ENCODE measurements at places on chromosomes 7 and 10. TPM values are rescaled to one million over a fixed set of nuclear protein-coding genes. Genes with fewer than 3 reads are reported as not detected.

Gene OIT3
- total RNA-seq, result 1.6 TPM

DNA sequence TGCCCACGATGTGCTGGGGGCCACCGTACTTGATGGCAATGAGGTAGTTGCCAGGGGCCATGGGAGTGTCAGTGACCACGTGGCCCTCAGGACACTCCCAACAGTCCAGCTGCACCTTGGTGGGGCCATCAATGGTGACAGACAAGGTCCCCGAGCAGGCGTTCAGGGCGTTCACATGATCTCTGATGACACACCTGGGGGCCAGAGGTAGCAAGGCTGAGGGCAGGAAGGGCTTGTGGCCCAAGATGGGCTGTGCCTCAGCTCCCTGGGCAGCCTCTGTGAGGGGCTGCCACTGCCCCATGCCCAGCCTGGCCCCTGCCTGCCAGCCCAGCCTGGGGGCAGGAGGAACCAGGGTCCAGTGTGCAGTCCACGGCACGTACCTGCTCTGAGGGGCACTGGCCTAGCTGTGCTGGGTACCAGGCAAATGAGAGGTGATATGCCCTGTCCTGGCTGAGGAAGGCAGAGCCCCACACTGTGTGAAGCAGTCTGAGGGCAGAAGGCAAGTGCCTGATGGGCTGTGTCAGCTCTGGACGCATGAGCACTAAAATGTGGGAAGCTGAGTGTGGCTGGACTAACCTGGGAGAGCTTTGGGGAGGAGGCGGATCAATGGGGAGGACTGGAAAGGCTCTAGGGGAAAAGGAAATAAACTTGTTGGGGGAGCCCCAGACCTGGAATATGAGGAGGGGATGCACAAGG lies 3.5 kb upstream of the KCP start:
- no peak overlapping the region for H3K27ac ChIP-seq
- no peaks in the 10 kb centered on the region for H3K36me3 ChIP-seq
- H3K4me3 ChIP-seq, result no peak overlapping the region
- no peak for DNase-seq

Gene IL2RA
- total RNA-seq, result 0.32 TPM

Gene CYP2C19
- not detected for total RNA-seq

DNA sequence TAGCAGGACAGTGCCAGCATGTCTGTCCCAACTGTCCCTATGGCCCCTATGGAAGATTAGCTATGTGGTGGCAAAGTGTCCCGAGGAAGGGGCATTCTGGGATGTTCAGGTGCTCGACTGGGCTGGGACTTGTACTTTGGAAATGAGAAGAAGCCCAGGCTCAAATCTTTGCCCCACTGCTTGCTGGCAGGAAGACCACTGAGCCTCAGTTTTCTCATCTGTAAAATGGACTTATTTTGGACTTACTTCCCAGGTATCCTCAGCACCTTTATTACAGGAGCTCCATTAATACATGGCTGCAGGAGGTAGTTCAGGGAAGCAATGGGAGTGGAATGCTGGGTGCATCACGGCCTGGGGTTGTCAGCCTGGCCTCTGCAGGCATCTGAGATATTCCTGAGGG lies 71.2 kb downstream of the LHPP start:
- no peak overlapping the region for H3K27ac ChIP-seq
- DNase-seq, result no peak
- H3K4me1 ChIP-seq, result peaks cover 26% of the 10 kb centered on the region
- H3K36me3 ChIP-seq, result no peaks in the 10 kb centered on the region
- H3K27me3 ChIP-seq, result no peaks in the 10 kb centered on the region

GRCh38 chr10:93790439-93790838 lies 32.7 kb downstream of the LGI1 start:
- H3K27ac ChIP-seq, result no peak overlapping the region
- no peak for DNase-seq
- peaks cover 4% of the 10 kb centered on the region for H3K27me3 ChIP-seq

GRCh38 chr7:7795203-7795602 lies 76.8 kb upstream of the RPA3 start:
- no peak overlapping the region for H3K27ac ChIP-seq
- H3K36me3 ChIP-seq, result peaks cover 10% of the 10 kb centered on the region
- H3K27me3 ChIP-seq, result no peaks in the 10 kb centered on the region
- no peaks in the 10 kb centered on the region for H3K4me1 ChIP-seq
- no peak overlapping the region for H3K4me3 ChIP-seq
- DNase-seq, result no peak

- H3K4me1 ChIP-seq, result peaks cover 13% of the 10 kb centered on the region
- no peak overlapping the region for H3K27ac ChIP-seq
- DNase-seq, result no peak
Measured at GRCh38 chr10:120950051-120950561, 98.9 kb downstream of the WDR11 start.

Gene CYP3A4
- not detected for total RNA-seq

Gene RNF32
- total RNA-seq, result 0.31 TPM

Gene TSPAN15
- 16.5 TPM for total RNA-seq

GRCh38 chr7:32215697-32216096 lies 145.5 kb upstream of the PDE1C start:
- no peak for DNase-seq
- H3K4me3 ChIP-seq, result no peak overlapping the region
- H3K27me3 ChIP-seq, result no peaks in the 10 kb centered on the region
- H3K4me1 ChIP-seq, result no peaks in the 10 kb centered on the region
- H3K36me3 ChIP-seq, result no peaks in the 10 kb centered on the region
- H3K27ac ChIP-seq, result no peak overlapping the region

Gene GRID1
- 2.6 TPM for total RNA-seq

Gene C10orf90
- 0.36 TPM for total RNA-seq

GRCh38 chr7:110153222-110153621 lies 937.7 kb upstream of the LRRN3 start:
- no peak overlapping the region for H3K27ac ChIP-seq
- no peak for DNase-seq
- no peaks in the 10 kb centered on the region for H3K36me3 ChIP-seq
- no peaks in the 10 kb centered on the region for H3K4me1 ChIP-seq
- H3K4me3 ChIP-seq, result no peak overlapping the region

DNA sequence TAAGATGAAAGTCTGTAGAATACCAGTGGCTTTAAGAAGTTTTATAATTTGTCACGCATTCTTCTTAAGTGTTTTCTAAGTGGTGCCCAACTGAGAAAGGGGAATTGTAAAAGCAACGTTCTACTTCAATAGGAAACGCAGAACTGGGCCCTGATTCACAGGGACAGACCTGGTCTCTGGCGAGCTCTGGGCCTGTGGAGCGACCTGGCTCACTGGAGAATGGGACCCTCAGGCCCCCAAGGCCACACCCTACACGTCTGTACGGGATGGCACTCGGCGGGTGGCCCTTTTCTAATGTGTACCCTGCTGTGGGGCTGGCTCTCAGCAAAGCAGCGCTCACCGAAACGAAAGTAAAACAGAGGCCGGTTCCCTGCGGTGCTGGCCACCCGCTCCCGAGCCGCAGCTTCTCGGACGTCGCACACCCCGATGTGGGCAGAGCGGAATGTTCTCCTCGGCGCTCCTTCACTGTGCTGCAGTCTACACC lies 205.0 kb downstream of the DIP2C start:
- no peaks in the 10 kb centered on the region for H3K27me3 ChIP-seq
- peak overlapping the region; percentile 61 for H3K27ac ChIP-seq
- no peak for DNase-seq
- peak overlapping the region; percentile 17 for H3K4me3 ChIP-seq

- H3K27ac ChIP-seq, result no peak overlapping the region
- no peak for DNase-seq
- no peaks in the 10 kb centered on the region for H3K36me3 ChIP-seq
- H3K4me3 ChIP-seq, result no peak overlapping the region
- H3K4me1 ChIP-seq, result no peaks in the 10 kb centered on the region
- H3K27me3 ChIP-seq, result no peaks in the 10 kb centered on the region
Measured at GRCh38 chr7:110600956-110601355, 490.0 kb upstream of the LRRN3 start.

DNA sequence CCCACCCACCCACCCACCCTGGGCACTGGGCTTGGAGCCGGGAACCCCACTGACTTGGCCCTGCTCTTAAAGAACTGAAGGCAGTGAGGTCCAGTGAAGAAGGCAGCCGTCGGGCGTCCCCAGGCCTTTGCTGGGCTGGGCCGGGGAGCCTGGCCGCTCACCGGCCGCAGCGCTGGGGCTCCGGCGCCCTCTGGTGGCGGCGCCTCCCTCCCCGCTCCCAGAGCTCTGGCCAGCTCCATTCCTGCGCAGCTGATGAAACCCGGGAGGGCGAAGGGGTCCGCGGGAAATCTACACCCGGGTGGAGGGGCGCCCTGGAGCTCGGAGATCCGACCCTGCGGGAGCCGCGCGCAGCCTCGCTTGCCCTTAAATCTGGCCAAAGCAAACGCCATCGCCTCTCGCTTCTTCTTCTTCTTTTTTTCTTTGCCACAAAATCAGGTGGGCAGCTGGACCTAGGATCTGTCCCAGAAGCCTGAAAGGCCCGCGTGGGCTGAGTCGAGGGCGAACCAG lies 1.7 kb upstream of the CXCL12 start:
- H3K27me3 ChIP-seq, result no peaks in the 10 kb centered on the region
- peaks cover 3% of the 10 kb centered on the region for H3K4me1 ChIP-seq
- H3K36me3 ChIP-seq, result no peaks in the 10 kb centered on the region
- no peak overlapping the region for H3K4me3 ChIP-seq
- peak overlapping the region; percentile 81 for H3K27ac ChIP-seq

Data from heart right ventricle (tissue), 16 donors.